D721Med (cell line): ENCODE measurements at places on chromosomes 7 and 10.

DNA sequence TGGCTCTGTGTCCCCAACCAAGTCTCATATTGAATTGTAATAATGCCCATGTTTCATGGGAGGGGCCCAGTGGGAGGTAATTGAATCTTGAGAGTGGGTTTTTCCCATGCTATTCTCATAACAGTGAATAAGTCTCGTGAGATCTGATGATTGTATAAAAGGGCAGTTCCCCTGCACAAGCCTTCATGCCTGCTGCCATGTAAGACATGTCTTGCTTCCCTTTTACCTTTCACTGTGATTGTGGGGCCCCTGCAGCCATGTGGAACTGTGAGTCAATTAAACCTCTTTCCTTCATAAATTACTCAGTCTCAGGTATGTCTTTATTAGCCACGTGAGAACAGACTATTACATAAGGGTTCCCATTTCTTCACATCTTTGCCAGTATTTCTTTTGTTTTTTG lies 97.1 kb upstream of the CPXM2 start:
- no peak for DNase-seq

DNA sequence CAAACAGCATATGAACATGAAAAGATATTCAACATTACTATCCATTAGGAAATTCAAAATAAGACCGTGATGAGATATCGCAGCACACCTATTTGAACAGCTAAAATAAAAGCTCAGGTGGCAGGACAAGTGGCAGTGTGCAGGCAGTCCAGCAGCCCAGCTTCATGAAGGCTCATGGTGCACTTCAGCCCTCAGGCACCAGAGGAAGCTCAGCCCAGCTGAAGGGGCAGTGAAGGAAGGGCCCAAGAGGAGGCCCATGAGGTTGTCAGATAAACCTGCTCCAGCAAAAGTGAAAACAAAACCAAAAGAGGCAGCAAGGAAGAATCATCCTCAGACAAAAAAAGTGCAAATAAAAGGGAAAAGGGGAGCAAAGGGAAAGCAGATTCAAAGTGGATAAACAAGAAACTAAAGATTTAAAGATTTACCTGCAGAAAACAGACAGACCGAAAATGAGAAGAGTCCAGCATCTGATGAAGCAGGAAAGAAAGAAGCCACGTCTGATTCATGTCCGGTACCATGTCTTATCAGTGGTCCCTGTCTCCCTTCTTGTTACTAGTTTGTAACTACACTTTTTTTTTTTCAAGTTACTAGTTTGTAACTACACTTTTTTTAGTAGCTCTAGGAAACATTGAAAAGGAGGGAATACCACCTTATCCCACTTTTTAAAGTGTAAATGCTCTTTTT lies 15.0 kb upstream of the FAM24B start:
- DNase-seq, result no peak

- DNase-seq, result no peak
These were observed 4.9 kb upstream of the DNTT start for GRCh38 chr10:96299383-96299782.

DNA sequence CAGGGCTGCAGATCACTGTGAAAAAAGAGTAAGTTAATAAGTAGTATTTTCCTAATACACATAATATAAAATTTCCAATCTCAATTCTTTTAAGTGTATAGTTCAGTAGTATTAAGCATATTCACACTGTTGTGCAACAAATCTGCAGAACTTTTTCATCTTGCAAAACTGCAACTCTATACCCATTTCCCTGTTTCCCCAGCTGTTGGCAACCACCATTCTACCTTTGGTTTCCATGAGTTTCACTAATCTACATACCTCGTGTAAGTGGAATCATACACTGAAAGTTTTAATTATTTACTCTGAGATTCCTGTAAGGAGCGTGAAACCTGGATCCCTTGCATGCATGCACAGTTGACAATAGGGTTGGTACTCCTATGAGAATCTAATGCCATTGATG lies 155.4 kb downstream of the ZPBP start:
- no peak for DNase-seq

DNA sequence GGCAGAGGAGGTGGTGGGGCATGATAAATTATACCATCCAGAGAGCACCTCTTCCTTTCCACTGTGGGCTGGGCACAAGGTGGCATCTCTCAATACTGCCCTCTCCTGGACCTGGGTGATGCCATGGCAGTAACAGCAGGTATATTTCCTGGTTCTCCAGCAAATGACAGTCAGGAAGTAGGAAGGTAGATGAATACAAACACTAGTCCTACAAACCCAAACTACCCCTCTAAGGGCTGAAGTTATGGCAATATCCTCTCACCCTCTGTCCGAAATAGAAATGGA lies 1004.9 kb downstream of the KCNMA1 start:
- DNase-seq, result no peak

- no peak for DNase-seq
These were observed 31.8 kb downstream of the RAMP3 start for GRCh38 chr7:45189151-45189970.

GRCh38 chr10:110711382-110711781 lies 67.2 kb downstream of the RBM20 start:
- no peak for DNase-seq

DNA sequence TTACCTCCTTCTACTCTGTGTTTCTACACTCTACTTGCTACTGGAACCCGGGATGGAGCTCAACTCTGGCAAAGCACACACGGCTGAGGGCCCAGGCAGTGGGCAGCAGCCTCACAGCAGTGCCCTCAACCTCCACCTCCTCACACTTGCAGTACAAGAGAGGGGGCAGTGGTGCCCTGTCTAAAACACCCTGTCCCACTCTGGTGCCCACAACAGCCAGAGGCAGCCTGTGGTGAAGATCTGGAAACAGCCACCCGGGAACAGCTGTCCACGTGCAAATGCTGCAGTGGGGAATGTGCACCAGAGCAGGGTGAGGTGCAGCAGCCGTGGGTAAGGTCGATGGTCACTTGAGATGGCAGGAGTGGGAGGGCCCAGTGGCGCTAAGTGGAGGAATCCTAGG lies 13.7 kb downstream of the MAT1A start:
- DNase-seq, result no peak

DNA sequence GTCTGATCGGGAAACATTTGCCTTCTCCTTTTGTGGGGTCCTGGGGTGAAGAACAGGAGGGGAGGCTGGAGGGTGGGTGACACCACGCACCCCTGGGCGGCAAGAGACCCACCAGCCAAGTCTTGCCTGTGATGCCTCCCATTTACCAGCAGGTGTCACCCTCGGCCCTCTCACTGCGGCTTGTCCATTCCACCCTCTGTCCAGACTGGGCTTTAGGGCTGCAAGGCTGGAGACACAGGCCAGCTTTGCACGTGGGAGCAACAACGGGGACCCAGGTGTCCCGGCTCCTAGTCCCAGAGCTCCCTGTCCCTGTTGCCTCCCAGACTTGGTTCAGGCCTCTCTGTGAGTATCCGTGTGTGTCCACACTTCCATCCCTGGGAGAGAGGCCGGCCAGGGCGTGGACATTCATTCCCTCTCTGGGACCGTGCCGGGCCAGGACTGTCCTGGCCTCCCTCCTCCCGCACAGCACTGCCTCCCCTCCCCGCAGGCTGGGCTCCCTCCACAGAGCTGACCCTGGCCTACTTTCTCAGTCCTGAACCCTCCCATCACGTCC lies 36.2 kb upstream of the GTF2IRD1 start:
- DNase-seq, result peak; percentile 85

- DNase-seq, result no peak
These were observed 43.0 kb upstream of the LEP start for GRCh38 chr7:128197989-128198580.

DNA sequence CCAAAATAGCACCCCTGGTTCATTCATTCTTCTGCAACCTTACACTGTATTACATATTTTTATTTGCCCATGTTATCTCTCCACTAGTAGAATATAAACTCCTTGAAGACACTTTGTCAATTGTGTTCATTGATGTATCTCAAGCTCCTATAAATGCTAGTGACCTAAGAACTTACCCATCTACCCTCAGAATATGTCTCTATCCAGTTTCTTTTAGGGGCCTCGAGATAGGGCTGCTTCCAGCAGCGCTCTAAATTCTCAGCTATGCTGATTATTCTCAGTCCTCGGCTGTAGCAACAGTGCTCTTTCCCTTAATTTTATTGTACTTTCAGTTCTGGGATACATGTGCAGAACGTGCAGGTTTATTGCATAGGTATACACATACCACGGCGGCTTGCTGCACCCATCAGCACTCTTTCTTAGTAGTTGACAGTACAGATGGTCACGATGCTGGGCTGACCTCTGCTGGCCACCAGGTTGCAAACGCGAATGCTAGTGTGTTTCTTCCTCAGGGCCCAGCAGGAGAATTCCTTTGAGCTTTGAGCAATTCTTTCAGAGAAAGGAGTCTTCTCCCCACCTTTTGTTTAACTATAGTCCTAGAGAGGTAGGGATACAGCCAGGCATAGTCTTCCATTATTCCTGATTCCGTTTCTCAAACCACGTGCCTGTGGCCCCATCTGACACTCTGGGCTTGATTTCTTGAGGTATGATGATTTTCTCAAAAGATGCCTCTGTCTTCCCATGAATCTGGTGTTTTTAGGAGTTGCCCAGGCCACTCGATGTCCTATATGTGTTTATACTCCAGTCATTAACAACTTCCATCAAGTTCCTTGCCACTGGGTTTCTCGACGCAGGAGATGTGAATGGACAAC lies 49.1 kb upstream of the CDC14C start:
- no peak for DNase-seq

GRCh38 chr7:73329861-73330581 lies 2.1 kb downstream of the FKBP6 start:
- DNase-seq, result no peak

DNA sequence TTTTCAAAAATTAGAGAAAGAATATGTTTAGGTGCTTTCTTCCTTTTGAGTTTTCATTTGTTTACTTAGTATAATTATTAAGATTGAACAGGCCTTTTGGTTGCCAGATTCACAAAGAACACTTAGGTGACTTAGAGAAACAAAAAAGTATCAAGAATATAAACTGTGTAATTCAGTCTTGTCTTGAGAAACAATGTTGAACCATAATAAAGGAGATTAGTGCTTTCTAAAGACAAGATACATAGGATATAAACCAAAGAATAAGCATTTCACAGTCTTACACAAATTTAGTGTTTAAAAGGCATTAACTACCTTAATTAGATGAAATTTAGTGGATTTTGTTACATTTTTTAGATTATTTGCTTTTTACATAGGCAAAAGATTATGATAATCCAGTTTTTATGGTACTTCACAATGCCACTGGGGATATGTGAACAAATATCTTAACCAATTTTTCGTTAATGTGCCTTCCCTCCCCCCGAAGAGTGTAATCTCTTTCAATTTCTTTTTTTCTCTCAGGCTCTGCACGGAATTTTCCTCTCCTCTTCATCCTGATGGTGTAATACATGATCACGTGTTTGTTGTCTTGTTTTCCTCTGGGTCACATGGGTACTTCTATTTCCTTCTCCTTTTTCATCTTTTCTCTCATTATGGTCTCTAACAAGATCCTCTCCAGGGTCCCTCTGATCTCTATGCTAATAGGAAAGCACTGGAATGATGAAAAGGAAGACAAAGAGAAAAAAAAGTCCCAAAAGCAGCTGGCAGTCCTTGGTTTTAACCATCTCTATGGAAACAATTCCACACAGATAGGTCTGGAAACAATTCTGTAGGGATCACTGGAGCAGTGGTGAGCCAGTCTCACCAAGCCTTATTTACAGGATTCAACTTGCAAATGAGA lies 3.7 kb upstream of the HNRNPH3 start:
- DNase-seq, result no peak

GRCh38 chr10:5840314-5841307 lies 27.4 kb upstream of the GDI2 start:
- no peak for DNase-seq

DNA sequence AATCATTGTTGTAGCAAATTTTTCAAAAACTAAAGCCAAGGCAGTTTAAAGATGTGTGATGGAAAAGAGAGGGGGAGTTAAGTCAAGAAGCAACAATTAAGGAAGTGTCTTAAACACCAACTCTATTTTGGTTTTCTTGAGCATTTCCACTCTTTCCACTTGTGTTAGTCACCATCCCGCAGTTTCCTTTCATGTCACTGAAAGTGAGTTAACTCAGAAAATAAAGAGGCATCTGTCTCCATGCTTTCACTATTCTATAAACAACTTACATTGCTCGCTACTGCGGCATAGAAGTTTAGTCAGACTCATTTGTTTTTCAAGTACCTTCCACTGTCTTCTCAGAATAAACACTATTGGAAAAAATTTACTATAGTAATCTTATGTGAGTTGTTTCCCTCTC lies 284.9 kb upstream of the SEMA3D start:
- DNase-seq, result no peak

GRCh38 chr7:24395512-24395911 lies 111.5 kb downstream of the NPY start:
- no peak for DNase-seq
